ENCODE measurements at places on chromosomes 1 and 21.

- no peak for DNase-seq
Observed at GRCh38 chr1:157472959-157473358, 79.4 kb downstream of the FCRL5 start.

DNA sequence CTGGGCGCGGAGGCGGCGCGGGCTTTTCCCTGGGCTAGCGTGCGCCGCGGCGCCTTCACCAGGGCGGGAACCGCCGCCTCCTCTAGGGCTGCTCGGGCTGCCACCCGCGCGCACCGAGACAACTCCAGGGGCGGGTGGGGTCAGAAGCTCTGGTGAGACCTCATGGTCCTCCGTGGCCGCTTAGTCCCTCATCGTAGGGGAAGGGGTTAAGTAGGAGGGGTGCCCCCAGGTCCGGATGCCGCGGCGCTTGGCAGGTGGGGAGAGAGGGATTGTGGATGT, 559 bp downstream of the SERTAD4 start:
- no peak for DNase-seq

DNA sequence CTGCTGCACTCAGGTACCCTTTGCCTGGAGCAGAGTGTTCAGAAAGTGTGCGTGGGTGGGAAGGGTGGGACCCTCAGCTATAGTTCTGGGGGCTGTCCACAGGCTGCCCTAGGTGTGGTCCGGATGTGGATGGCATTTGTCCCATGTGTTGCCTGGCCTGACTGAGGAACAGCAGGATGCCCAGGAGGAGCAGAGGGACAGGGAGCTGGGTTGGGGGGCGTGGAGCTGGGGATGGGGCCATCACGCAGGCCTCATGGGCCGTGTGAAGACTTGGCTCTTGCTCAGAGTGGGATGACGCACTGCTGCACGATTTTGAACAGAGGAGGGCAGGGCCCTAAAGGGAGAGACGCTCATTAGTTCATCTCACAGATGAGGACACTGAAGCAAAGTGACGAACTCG, 17.0 kb downstream of the C1orf115 start:
- DNase-seq: no peak

DNA sequence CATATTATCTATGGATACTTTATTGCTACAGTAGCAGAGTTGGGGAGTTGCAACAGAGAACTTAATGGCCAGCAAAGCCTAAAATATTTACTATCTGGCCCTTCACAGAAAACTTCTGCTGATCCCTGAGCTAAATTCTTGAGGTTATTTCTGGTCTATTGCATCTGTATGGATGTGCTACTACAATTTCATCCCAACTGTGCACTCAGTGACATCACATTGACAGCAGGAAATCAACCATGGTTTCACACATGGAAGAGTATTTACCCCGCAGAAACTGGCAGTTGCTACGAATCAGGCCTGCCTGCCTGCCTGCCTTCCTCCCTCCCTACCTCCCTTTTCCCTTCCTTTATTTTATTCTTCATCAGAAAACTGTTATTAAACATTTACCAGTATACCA, 12.1 kb downstream of the CLCA2 start:
- no peak for DNase-seq

DNA sequence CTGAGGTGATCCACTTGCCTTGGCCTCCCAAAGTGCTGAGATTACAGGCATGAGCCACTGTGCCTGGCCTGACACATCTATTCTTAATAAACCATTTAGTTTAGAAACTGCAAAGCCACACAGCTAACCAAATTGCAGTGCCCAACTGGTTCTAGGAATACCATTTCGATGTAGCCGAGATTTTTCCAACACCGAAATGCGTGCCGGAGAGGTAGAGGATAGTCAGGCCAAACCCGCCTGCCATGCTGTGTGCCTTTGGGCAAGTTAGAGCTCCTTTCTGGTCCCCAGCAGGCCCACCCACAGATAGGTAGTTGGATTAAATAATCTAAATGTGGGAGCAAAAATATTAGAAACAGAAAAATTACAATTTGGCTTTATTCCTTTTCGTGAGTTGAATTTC, 254.4 kb downstream of the FOXD2 start:
- DNase-seq: no peak

GRCh38 chr1:237759377-237759776, 131.3 kb downstream of the ZP4 start:
- DNase-seq: no peak

DNA sequence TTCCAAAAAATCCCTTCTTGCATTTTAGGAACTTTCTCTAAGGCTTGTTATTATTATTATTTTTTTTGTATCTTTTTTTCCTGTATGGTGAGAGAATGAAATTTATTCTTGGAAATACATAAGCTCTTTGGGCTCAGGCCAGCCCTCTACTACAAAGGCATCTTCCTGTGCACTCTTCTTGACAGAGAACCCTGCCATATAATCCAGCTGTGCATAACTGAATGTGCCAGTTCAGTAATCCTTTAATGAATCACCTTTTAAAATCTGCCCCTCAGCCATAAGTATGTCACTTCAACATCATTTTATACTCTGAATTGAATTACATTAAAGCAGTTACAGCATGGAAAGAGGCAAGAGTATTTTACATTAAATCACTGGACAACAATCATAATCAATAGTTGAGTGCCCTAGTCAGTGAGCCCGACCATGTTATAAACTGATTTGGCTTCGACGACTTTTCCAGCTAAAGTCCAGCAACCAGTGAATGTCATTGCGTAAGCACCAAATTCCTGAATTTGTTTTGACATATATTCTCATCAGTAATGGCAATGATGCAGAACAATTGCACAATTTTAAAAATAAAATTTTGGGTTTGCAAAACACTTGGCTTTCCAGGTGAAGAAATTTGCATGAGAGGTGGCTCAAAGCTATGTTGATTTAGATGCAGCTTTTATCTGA, 59.2 kb upstream of the KCNK2 start:
- no peak for DNase-seq

- no peak for DNase-seq
Observed at GRCh38 chr1:176884286-176884685, 280.2 kb downstream of the ASTN1 start.

DNA sequence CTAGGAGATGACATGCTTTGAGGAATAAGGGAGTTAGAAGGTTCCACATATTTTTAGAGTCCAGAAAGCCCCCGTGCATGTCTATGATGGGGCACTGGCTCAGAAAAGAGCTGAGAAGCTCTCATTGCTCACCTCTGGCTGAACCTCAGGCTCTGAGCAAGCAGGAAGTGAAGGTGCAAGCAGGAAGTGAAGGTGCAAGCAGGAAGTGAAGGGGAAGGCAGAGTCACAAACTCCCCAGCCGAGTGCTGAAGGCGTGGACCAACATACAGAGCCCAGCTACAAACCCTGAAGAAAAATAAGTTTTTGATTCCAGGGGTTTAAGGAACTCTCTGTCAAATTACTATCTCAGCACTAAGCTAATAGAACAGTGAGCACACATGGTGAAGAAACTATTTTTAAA, 7.0 kb downstream of the KRTAP10-8 start:
- peak; percentile 48 for DNase-seq

Measured in activated T-cell treated with anti-CD3 and anti-CD28 coated beads, Interleukin-2, amount 50 U/mL, for 1 hour (primary cell).